NCI-H1048 (cell line): ENCODE measurements at places on chromosomes 2 and 18.

- DNase-seq: no peak
Measured at GRCh38 chr2:140023291-140023690, 1243.1 kb upstream of the NXPH2 start.

GRCh38 chr2:19225931-19226330, 132.5 kb downstream of the OSR1 start:
- no peak for DNase-seq

DNA sequence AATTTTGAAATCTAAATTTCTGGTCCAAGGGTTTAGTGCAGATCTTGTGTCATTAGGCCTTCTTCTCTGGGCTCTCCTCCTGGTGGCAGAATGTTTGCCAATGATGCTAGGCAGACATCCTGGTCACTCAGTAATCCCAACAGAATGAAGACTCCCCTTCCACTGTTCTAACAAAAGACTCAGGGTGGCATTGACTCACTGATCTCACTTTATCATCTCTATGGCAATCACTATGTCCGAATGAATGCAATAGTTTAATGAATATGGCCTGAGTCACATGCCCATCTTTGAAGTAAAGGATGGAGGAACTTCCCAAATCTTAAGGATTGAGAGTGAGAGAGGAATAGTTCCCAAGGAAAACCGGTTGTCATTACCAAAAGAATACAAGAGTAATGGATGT, 261.1 kb downstream of the KCNE4 start:
- no peak for DNase-seq

GRCh38 chr2:127857265-127857808, 618 bp downstream of the POLR2D start:
- DNase-seq: no peak

DNA sequence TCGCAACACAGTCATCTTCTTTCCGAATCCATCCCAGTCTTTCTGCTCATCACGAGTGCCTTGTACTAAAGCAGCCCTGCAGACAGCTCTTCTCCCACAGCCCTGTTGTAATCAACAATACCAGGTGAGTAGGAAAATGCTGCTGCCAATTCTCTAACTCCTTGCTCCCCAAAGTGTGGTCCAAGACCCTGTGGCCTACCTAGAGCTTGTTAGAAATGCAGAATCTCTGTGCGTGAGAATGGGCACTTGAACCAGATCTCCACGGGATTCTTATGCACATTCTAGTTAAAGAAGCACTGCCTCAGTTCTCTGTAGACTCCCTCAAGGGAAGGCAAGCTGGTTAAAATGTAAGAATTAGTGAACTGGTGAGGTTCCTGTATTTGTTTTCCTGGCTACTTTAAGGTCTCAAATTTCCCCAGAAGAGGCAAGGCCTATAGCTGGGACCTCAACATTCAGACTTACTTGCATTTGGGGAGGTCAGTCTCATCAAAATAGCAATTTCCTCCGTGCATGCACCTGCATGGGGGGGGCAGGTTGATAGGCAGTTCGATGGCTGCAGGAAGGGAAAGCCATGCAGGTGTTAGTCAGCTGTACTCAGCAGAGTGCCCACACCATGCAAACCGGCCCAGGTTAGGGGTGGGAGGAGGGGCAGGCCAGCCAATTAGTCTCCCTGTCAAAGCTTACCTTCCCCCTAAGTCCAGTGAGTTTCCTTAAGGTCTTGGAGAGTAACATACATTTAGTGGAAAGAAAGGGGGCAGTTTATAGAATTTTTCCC, 70.8 kb downstream of the DHRS9 start:
- DNase-seq: no peak

DNA sequence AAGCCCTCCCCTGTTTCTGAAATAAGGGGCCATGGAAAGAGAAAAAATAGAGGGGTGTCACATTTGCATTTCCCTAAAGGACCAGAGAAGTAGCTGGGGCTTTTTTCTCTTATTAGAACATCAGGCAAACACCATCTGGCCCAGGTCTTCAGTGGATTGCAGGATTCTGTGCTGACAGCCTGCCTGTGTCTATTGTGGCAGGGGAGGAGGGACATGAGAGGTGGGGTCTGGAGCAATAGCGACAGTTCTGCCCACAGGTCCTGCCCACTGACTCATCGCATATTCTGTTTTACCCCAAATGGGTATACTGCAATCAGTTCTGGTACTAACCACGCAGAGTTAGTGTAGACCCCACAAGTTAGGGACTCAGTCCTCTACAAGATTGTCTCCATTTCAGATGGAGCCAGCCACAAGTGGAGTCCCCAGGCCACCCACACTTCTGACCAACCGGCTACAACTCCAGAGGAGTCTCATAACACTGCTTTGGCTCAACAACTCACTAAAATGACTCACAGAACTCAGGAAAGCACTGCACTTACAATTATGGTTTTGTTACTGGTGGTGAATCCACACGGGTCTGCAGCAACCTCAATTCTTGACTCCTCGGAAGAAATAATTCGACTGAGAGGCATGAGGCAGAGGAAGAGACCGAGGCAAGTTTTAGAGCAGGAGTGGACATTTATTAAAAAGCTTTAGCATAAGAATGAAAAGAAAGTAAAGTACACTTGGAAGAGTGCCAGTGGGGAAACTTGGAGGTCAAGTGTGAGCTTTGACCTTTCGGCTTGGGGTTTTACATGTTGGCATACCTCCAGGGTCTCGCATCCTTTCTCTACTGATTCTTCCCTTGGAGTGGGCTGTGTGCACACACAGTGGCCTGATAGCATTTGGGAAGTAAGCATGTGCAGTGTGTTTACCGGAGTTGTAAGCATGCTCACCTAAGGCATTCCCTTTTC, 146.4 kb upstream of the SPATS2L start:
- DNase-seq: no peak

DNA sequence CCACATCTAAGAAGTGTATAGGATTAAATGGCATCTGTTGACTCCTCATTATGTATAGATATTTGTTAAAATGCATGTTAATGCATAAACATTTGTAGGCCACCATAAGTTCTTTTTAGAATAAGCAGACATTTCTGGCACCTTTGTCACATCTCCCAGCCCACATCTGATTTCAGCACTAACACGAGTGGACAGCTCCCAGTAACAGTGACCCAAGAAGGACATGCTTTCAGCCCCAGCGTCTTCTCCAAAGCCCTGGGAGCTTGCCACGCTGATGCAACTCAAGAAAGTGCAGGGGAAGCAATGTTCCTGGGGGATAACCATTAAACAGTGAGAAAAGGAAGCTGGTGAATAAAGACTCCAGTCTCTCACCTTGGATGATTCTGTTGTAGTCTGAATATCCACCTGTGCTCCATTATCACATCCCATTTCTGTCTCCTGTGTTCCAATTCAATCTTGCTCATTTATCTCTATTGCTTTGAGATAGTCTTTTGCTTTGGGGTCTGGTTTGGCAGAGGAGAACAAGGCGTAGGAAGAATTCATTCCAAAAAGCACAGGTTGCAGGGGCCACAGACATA, 182.6 kb upstream of the THSD7B start:
- no peak for DNase-seq

- no peak for DNase-seq
Measured at GRCh38 chr2:144364944-144365738, 154.8 kb downstream of the ZEB2 start.

GRCh38 chr2:114542695-114543094, 100.3 kb downstream of the DPP10 start:
- no peak for DNase-seq

- no peak for DNase-seq
Measured at GRCh38 chr2:203461746-203462145, 73.4 kb downstream of the RAPH1 start.

GRCh38 chr2:39145906-39146421, 25.1 kb upstream of the SOS1 start:
- no peak for DNase-seq

DNA sequence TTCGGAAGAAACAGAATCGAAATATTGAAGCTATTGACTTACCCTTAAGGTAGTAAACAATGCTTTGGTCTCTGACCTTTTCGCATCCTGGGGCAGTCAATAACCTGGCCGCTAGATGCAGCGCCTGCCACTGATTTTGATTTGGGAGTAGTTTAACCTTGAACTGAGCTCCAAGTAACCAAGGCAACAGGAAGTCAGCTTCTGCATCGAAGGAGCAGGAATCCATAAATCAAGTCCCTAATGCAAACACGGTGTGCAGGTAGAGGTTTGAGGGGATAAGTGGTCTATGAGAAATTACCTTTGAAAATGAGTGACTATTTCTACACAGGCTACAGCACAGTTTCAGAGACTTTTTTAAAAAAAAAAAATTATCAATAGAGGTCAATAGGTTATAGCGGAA, 353.5 kb downstream of the SETBP1 start:
- DNase-seq: no peak

GRCh38 chr2:151730262-151730975, 3.9 kb downstream of the NEB start:
- no peak for DNase-seq

- DNase-seq: no peak
Measured at GRCh38 chr2:73072129-73072395, 550 bp upstream of the SFXN5 start.

DNA sequence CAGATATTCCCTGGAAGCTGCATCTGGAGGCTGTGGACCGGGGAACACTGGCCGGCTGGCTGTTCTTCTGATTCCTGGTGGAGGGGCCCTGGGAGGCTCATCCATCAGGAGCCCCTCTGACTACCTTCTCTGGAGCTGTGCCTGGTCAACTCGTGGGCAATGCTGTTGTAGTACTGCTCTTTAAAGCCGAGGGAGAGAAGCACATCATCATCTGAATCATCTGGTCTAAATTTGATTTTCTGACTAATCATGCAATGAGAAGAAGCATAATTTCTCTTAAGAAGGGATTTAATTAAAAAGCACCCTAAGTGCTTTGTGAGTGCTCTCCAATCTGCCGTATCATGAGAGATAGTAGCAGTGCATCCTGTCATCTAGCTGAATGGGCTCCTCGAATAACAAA, 229.5 kb downstream of the FHOD3 start:
- no peak for DNase-seq

DNA sequence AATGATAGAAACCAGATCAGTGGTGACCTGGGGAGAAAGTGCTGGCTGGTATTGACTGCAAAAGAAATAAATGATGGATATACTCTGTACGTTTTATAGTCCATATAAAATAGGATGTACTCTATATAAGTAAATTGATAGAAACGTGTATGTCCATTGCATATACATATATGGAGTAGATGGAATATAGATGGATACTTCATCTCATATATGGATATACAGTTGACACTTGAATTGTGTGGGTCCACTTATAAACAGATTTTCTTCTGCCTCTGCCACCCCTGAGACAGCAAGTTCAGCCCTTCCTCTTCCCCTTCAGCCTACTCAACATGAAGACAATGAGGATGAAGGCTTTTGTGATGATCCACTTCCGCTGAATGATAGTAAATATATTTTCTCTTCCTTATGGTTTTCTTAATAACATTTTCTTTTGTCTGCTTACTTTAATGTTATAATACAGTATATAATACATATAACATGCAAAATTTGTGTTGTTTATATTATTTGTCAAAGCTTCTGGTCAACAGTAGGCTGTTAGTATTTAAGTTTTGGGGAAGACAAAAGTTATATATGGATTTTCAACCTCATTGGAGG, 76.1 kb upstream of the MYCN start:
- no peak for DNase-seq

DNA sequence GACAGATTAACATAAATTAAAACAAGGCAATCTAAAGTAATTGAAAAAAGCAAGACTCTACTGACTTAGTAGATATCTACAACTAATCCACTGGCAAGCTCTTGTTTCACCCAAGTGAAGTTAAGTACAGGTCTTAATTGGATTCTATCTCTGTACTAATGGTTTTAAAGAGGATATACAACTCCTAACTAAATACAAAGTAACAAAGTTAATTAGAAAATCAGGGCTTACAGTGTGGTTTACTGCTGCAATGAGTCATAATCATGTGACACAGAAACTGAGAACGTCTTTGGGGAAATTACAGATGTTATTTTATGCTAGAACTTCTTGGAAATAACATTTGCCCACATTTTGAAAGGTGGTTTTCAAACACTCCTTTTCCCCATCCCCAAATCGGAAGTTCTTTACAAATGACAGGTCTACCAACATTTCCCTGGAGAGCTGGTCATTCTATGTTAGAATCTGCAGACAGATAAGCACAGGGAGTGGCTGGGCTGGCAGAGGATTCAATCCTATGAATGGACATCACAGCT, 245.3 kb downstream of the STK39 start:
- no peak for DNase-seq

DNA sequence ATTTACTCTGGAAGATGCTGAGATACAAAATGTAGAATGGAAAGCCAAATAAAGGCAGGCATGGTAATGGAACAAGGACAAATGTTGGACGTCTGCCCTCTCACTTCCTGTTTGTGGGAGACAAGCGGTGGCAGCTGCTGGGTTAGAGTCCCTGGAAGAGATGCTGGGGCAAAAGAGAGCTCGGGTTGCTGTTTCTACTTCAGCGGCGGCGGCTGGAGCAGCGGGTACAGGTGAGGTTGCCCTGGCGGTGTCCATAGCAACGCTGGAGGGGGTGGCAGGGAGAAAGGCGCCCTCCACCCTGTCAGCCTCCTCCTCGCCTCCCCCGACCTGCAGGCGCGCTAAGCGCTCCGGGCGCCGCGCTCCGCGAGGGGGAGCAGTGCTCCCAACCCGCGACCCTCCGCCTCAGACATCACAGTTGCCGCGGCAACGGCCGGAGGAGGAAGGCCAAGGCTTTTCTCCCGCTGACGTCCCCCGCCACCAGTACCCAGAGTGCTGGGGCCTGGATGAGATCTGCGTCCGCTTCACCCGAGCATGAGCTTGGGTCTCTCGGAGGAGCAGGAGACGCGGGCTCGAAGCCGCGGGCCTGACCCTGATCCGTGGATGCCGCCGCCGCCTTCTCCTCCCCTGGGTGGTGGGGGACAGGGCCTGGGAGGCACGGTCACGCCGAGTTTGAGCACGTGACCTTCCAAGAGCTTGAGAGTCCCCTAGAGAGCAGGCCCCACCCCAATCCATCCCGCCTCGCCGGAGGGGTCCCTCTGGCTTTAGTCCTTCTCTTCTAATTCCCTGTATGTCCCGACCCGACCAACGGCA, 65.6 kb downstream of the NOL4 start:
- DNase-seq: no peak

DNA sequence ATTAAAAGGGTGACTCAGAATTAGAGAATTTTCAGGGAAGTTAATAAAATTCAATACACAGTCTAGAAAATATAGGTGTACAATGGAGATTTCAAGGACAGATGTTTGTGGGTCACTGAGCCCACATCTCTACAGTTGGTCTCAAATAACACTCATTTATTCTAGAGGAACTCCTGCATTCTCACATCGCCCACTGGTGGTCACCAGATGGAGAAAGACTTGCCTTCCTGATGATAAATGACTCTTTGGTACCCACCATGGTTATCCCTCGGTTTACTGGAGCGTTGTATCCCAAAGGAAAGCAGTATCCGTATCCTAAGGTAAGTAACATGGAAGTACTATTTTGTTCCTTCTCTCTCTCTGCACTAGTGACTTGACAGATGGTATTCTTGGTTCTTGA, 1297.1 kb downstream of the DPP10 start:
- DNase-seq: no peak

DNA sequence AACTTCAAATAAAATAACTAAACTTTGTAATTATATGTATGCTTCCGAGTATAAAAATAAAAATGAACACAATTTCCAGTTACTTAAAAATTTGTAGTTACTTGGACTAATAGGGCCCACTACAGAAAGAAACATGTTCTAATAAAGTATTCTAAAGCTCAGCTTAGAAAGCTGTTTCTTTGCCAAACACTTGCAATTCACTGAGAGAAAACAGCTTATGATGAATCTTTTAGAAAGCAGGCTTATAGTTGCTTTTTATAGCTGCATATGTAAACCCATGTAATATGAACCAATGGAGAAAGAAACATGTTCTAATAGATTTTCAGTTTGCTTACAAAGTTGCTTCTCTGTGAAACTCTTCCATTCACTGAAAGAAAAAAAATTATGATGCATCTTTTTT, 766.0 kb downstream of the LRP1B start:
- no peak for DNase-seq
